COR-L47 (cell line): ENCODE measurements at places on chromosomes 5 and 9.
A peak's percentile ranks its signal among the peaks of the same experiment; 100 is the strongest.

- DNase-seq = no peak
These were observed 75.5 kb downstream of the COL5A1 start for GRCh38 chr9:134717056-134717455.

- no peak for DNase-seq
These were observed 757.4 kb downstream of the PTPRD start for GRCh38 chr9:9855177-9856078.

DNA sequence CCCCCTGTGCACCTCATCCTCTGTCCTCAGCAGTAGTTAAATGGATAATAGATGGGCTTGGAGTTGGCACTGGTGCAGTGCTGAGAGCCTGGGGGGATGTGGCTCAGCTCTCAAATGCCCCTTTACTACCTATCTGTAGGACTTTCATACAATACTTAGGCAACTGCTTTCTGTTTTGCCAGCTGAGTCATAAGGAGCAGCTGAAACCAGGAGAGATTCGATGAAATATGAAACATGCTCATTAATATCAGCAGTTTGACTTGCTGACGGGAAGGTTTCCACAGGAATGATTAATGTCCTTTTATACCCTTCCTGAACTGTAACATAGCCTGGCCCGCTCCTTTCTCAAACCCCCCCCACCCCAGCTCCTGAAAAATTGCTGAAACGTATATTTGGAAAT is 142.6 kb downstream of the SAXO1 start:
- DNase-seq = no peak

GRCh38 chr5:160635663-160636062 is 214.0 kb downstream of the PTTG1 start:
- no peak for DNase-seq

- peak; percentile 17 for DNase-seq
These were observed 50.7 kb downstream of the MSX2 start for GRCh38 chr5:174775081-174775480.

- DNase-seq = no peak
These were observed 161.6 kb downstream of the C5orf15 start for GRCh38 chr5:133806847-133807246.

- DNase-seq = no peak
These were observed 15.7 kb downstream of the NREP start for GRCh38 chr5:111741278-111741677.

- no peak for DNase-seq
These were observed 51.6 kb downstream of the SLC1A1 start for GRCh38 chr9:4541856-4542255.

DNA sequence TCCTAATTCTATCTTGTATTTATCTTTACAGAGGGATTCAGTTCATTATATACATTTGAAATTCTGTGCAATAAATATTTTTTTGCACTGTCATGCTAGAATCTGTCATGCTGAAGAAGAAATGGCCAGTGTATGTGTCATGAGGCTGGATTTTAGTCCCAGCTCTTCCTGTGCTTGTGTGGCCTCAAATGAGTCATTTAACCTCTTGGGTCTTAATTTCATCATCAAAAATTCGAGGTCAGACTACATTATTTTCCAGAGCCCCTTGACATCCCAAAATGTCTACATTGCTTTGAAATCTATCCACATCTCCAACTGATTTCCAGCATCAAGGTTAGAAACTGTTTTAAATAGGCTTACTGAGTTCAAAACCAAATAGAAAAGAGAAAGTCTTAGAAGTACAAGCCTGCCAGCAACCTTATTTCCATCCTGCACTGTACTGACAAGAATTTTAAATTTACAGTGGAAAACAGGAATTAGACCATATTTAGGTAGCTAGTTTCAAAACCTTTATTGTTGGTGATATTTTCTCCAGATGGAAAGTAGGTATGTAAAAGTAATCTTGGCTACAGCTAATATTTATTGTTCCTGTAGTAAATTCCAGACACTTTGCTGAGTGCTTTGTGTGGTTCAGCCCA is 96.7 kb upstream of the MAMDC2 start:
- DNase-seq = no peak

DNA sequence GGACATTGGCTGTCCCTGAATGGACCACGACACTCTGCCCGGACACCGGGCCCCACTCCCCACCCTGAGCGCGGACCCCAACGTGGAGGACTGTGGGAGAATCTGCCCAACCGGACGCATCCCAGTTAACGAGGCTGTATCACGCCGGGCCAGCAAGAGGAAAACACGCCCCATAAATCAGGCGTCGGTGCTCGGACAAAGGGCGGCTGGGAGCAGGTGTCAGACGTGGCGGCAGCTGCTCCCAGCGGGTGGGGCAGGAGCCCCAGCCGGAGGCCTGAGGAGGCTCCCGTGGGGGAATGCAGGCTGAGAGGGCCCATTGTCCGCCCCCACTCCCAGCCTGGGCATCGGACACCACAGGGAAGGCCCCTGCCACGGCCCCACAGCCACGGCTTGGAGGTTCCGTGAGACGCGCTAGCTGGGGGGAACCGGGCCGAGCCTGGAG is 19.2 kb downstream of the NOTCH1 start:
- peak; percentile 59 for DNase-seq

GRCh38 chr5:59115345-59115744 is 532.5 kb downstream of the RAB3C start:
- no peak for DNase-seq

GRCh38 chr5:58081435-58081834 is 378.5 kb downstream of the PLK2 start:
- DNase-seq = no peak

DNA sequence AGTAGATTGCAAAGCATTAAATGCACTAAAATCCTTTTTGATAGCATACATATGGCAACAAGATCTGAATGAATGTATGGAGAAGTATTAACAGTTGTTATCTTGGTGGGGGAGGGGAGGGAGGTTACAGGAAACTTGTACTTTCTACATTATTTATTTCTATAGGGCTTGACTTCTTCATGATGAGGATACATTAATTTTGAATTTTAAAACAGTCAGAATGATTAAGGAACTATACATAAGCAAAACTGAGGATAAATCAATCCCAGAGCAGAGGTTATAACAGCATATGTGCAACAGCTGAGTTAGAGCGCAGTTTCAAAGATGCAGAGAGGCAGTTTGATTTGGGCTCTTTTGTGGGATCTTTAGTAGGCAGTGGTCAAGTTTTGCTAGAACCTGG is 23.9 kb upstream of the SMAD5 start:
- DNase-seq = no peak

DNA sequence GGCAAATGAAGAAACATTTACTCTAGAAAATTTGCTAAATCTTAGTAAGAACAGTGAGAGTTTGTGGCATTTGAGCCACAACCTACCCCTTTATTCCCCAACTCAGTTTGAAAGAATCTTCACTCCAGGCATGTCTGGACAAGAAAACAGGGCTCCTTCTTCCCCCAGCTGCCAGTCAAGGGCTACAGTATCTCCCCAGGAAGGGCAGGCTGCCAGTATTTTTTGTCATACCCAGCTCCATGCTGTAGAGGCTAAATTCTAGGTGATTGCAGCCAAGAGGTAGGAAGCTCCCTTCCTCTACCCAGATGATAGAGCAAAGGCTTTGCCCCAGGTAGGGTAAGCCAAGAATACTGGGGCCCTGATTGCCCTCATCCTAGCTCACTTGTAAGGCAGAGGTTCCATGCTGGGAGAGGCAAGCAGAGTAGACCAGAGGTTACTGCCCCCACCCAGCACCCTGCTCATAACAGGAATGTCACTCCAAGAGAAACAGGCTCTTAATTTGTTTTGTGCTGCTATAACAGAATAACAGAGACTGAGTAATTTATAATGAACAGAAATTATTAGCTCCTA is 20.0 kb upstream of the GRPEL2 start:
- DNase-seq = no peak

DNA sequence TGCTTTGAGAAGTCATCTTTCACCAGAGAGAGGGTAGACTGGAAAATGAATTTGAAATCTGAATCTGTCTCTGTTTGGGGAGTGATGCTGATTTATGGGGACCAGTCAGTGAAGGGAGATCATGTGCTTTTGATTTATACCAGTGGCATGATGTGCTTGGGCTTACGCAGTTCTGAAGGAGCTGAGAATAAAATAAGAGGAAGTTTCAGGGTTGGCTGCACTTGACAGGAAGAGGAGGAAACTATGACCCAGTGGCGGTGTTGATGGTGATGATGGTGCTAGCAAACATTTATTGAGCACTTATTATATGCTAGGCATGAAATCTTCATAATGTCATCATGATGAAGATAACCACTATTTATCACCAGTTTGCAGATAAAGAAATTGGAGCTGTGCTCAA is 136.4 kb upstream of the GLRA1 start:
- no peak for DNase-seq

DNA sequence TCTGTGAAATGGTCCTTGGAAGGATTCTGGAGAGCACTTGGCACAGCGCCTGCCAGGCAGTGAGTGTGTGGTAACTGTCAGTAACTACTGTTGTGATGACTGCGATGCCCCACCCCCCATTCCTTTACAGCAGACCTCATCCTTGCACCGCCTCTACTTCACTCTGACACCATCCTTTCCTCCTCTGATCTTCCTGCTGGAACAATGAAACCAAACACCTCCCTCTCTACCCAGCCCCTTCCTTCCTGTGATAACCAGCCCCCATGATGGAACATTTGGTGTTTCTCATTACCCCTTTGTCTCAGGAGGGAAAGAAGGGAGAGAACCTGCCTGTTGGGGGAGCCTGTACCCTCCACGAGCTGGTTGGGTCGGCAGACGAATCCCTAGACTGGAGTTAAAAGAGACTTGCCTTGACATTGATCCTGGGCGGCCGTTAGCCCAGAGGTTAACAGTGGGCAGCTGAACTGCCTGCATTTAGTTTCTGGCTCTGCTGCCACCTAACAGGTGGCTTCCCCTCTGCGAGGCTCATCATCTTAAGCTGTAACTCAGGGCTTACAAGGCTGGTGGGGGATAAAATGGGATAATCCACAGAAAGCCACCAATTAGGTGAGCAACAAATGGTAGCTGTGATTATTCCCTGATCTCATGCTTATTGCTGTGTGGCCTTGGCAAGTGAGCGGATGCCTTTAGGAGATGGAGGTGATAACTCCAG is 34.2 kb upstream of the GRPEL2 start:
- no peak for DNase-seq

GRCh38 chr5:172911976-172912375 is 47.2 kb upstream of the RPL26L1 start:
- no peak for DNase-seq

DNA sequence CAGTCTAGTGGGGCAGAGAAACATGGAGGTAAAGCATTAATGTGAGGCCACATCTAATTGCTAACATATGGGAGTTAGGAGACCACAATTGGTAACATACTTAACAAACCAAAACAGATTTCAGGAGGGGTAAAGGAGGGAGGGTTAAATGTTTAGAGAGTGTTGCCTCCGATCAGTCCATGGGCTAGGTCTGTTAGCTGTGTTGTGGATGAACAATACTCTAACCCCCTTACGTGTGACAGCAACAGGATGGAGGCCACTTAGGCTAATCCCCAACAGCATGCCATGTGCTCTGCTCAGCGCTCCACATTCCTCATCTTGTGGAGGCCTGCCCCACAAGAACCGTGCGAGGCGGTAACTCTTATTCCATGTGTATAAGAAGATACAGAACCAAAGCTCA is 167.0 kb downstream of the CRB2 start:
- DNase-seq = no peak

DNA sequence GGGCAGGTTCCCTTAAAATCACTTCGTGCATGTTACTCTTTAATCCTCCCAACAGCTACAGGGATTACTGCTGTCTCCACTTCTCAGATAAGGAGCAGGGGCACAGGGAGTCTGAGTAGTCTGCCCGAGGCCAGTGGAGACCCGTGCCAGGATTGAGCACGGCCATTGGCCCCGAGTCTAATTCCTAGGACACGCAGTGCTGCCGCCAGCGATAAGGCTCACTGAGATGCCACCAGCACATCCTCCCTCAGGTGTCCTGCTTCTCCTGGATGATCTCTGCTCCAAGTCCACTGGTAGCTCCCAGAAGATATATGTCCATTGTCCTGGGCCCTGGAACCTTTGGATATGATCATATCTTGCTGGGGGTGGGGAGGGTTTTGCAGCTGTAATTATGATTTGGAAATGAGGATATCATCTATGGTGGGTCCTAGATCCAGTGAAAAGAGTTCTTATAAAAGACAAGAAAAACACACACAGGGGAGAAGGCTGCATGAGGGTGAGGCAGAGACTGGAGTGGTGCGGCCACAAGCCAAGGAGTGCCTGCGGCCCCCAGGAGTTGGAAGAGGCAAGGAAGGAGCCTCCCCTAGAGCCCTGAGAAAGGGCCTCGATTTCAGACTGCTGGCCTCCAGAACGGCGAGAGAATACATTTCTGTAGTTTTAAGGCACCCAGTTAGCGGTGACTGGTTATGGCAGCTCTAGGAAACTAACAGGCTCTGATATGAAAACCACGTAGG is 19.4 kb upstream of the MED10 start:
- no peak for DNase-seq

- peak; percentile 88 for DNase-seq
These were observed 116.6 kb downstream of the KLHL3 start for GRCh38 chr5:137619191-137619870.

- no peak for DNase-seq
These were observed 4.3 kb upstream of the AGPAT2 start for GRCh38 chr9:136691316-136692184.

DNA sequence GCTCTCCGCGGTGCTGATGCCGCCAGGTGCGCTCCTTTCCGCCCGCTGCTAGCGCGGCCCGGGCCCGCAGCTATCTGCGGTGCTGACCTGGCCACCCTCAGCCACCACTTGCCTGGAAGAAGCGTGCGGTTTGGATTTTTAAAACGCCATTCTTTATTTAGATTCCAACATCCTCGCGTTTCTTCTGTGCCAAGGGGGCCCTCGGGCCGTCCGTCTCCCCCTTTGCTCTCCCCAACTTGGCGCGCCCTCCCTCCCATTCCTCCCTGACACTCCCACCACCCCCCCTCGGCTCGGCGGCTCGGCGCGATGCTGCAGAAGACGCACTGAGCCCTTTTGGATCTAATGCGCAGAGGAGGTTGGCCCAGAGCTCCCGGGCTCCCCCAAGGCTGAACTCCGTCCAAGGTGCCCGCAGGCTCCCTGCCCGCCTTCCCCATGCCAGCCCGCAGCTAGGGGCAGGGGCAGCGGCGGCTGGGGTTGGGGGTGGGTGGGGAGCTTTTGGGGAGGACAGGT is at the start of gene BARHL1:
Gene BARHL1, plus strand, starts transcription at position 331 of the 510 bp plus-strand sequence. CDS start 192 bp downstream, outside the sequence.
- DNase-seq = no peak

DNA sequence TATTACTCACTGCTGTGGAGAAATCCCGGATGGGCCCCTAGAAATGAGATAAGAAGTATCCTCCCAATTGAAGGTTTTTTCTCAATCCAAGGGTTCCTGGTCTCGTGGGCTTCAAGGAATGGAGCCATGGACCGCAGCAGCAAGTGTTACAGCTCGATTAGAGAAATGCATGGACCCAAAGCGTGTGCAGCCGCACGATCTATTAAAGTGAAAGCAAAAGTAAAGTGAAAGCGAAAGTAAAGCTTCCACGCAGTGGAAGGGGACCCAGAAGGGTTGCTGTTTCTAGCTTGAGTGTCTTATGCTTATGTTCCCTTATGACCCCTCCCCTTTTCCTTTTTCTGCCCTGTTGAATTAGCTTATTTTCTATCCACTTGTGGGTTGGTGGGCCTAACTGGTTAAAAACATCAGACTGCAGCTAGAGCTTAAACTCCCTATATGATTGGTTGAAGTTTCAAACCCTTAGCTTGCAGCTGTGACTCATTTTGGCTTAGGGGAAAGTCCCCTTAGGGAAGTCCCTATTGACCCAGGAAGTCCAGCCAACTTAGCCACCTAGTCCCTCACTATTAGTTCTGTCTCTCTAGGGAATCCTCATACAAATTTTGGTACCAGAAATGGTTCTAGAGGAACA is 1111.8 kb downstream of the TAF11L14 start:
- peak; percentile 63 for DNase-seq

GRCh38 chr5:50822046-50822445 is 155.6 kb downstream of the PARP8 start:
- no peak for DNase-seq
